Right lobe of liver (tissue), 6 donors: ENCODE measurements at places on chromosomes 1 and 21. TPM values are rescaled to one million over a fixed set of nuclear protein-coding genes. Genes with fewer than 3 reads are reported as not detected.

The AGMAT gene
- 57.7 TPM for total RNA-seq

- DNase-seq = no peak
Measured at GRCh38 chr1:104132382-104132973, 382.8 kb downstream of the AMY1C start.

GRCh38 chr1:214404154-214404553 lies 123.2 kb downstream of the SMYD2 start:
- DNase-seq = no peak

DNA sequence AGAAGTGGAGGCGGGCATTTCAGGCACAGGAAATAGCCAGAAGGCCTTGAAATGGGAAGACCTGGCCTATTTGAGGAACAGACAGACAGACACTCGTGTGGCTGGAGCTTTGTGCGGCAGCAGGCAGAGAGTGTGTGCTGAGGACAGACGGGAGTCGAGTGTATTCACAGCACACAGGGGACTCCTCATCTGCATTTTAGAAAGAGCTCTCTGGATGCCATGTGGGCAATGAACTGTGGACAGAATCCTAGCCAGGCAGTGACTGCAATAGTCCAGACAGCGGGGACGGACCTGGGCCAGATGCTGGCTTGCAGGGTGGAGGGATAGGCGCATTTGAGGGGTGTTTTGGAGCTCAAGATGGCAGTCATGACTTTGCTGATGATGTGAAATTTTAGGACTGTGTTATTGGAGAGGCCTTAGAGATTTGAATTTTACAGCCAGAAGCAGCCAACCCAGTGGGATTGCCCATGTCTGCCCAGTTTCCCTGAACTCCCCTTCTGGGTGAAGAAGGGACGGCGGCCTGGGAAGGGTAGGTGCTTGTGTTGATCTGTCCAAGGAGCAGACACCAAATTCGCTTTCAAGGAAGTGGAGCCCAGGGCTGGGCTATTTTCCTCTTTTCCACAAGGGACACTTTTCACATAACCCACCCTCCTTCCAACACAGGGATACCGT lies 43.7 kb downstream of the CHAF1B start:
- DNase-seq = no peak

The KRTAP10-12 gene
- not detected for total RNA-seq

- DNase-seq = no peak
Measured at GRCh38 chr1:27332536-27333281, 9.1 kb upstream of the SYTL1 start.

- DNase-seq = no peak
Measured at GRCh38 chr1:87398641-87399040, 70.0 kb downstream of the LMO4 start.

The ERO1B gene
- 15.9 TPM for total RNA-seq

DNA sequence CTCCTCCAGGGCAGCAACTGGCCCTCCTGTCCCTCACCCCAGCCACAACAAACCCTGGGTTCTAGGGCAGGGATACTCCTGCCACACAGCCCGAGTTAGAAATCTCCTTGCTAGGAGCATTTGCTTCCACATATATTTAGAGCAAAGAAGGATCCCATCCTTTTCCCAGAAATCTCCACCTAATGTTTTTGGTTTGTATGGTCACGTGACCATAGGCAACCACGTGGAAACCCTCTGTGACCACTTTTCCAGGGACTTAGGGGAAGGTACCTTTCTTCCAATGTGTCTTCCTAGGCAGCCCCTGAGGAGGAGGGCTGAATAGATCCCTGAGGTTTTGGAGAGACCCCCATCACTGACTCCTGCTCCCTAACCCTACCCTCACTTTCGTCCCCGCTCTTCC lies 25.5 kb downstream of the VANGL2 start:
- no peak for DNase-seq
